ENCODE measurements at places on chromosomes 2 and 18.

- no peak for DNase-seq
Observed at GRCh38 chr2:41329040-41329439, 718.8 kb upstream of the PKDCC start.

GRCh38 chr18:31156821-31157763 lies 5.6 kb downstream of the DSC1 start:
- peak; percentile 76 for DNase-seq

DNA sequence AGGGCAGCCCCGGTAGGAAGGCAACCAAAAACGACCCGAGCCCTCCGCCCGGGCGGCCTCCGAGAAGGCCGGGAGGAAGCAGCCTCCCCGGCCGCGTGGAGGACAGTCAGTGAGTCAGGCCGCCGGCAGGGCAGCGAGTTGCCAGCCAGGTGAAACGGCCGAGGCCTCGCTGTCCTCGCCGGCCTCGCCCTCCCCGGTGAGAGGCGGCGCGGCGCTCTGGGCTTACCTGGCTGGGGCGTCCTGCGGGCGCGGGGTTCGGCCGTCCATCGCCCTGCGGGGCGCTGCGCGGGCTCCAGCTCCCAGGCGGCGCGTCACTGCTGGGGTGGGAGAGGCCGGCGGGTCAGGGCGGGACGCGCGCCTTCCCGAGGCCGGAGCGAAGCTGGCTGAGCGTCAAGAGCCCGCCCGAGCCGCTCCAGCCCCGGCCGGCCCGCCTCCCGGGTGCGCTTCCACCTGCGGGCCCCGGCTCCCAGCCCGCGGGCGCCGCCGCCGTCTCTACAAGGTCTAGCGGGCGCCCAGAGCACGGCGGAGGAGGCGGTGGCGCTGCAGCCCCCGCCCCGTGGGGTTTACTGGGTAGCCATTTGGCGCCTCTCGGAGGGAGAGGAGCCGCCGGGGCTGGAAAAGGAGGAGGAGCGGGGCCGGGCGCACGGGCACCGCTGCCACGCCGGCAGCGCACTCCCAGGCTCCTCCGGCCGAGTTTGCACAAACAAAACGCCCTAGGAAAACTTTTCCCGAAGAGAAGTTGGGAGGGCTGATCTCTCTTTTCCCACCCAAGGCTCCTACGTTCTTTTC lies 499 bp downstream of the COBLL1 start:
- peak; percentile 53 for DNase-seq

GRCh38 chr2:86194751-86195054 lies 559 bp downstream of the IMMT start:
- DNase-seq, result no peak

- no peak for DNase-seq
Observed at GRCh38 chr2:3146175-3146574, 231.4 kb downstream of the EIPR1 start.

- DNase-seq, result no peak
Observed at GRCh38 chr18:79706006-79706405, 26.4 kb downstream of the CTDP1 start.

GRCh38 chr2:23390152-23390551 lies 5.2 kb downstream of the KLHL29 start:
- no peak for DNase-seq

GRCh38 chr18:28350821-28351220 lies 173.9 kb upstream of the CDH2 start:
- no peak for DNase-seq

DNA sequence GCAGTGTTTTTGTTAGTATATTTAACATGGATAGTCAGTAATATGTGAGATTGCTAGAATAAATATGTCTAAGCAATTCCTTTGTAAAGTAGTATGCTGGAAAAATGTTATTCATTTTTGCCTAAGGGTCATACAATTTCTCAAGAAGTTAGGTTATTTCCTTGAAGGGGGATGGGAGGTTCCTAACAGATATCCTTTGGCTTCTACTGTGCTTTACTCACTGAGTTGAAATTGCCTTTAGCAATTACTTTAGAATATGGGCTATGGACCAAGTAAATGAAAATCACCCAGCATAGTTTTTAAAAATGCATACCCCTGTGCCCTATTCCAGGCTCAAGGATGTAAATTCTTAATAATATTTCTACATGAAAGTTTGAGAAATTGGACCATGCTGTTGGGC lies 1386.4 kb upstream of the SLC39A10 start:
- DNase-seq, result no peak

DNA sequence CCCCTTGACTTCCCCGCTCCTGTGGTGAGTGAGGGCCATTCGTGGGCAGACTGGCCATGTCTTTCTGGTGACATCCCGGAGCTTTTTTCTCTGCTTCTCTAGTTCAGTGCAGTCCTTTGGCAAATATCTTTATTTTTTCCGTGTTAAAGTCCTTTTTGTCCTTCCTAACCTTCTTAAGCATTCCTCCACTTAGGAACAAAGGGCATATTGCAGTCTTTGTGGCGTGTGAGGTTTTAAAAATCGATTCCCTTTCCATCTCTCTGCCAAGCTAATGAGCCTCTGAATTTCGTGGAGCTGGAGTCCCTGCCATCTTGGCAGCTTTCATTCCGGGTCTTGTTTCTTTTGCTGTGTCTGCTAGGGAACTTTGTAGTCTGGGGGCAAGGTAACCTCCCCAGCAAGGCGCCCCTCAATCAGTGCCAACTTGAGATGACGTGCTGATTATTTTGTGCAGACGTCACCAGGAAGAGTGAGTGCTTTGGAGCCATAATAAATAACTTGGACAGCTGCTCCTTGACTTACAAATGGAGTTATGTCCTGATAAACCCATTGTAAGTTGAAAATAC lies 5.1 kb downstream of the CNNM3 start:
- DNase-seq, result no peak

DNA sequence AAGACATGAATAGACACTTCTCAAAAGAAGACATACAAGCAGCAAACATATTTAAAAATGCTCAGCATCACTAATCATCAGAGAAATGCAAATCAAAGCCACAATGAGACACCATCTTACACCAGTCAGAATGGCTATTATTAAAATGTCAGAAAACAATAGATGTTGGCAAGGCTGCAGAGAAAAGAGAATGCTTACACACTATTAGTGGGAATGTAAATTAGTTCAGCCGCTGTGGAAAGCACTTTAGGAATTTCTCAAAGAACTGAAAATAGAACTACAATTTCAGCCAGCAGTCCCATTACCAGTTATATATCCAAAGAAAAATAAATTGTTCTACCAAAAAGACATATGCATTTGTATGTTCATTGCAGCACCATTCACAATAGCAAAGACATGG lies 61.7 kb downstream of the STRADB start:
- DNase-seq, result no peak

- DNase-seq, result no peak
Observed at GRCh38 chr2:166665991-166666940, 172.2 kb upstream of the SCN7A start.

DNA sequence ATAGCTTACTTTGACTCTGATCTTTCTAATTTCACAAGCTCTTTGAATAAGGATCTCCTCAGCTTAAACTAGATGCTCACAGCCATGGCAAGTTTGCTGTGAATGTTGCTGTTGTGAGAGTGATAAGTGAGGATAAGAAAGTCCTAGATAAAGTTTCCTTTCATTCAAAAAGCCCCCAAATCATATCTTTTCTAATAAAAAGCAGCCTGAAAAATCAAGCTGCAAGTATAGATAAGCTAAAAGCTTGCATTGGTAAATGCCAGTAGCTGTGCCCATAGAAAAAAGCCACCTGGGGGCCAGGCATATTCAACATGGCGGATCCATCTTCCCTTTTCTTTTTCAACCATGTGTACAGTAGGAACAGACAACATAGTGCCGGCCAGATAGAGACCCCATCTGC lies 4.3 kb downstream of the NLRC4 start:
- no peak for DNase-seq

GRCh38 chr2:20627712-20628380 lies 23.1 kb downstream of the HS1BP3 start:
- no peak for DNase-seq

DNA sequence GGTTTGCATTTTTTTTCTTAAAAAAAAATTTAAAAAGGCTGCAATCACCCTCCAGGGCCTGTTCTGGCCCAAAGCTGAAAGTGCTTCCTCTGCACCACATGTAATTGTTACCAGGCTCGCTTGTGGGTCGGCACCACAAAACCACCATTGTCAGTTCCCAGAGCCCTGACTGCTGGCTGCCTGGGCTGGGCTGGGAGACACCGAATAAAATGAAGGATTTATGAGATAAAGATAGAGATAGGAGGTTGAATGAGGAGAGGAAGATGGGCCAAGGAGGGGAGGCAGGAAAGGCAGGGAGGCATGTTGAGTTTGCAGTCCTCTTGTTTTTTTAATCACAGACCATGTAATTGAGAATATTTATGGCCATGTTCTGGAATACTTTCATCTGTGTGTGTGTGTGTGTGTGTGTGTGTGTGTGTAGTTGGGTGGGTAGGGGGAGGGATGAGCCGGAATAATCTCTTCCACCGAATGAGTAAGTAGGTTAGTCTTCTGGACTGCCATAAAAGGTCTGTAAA lies 14.7 kb downstream of the NRP2 start:
- DNase-seq, result no peak

DNA sequence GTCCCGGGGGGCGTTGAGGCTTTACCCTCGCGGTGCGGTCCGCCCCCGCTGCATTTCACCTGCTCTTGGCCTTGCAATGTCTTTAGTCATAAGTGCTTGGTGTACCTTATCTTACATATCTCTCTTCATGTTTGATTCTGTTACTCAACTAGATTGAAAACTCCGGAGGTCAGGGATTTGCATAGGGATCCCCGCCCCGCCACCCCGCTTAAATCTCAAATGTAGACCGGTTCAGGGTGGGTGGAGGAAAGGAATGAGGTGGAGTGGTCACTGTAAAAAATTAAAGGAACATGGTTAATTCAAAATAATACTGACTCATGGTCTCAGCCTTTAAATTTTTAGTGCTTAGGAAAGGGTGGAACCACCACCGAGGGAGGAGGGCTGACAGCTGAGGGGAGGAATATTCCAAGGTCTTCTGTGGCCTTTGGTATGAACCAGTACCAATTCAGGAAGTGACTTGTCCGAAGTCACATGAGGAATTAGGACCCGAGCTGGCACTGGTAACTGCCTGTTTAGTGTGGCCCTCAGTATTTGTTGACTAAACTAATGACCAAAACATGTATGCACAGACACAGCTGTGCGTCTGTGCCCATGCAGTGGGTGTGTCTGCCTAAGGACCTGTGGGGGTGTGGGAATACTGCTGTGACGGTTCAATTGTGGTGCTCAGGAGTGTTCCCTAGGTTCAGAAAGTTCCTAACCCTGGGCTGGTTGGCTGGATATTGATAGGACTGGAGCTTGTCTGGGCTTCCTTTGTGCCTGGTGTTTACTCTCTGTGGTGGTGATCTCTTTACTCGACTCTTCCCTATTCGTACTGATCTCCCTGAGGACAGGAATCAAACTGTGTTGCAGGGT lies 1.0 kb downstream of the PLEKHB2 start:
- no peak for DNase-seq

- DNase-seq, result no peak
Observed at GRCh38 chr2:198756166-198756565, 701.6 kb downstream of the SATB2 start.

DNA sequence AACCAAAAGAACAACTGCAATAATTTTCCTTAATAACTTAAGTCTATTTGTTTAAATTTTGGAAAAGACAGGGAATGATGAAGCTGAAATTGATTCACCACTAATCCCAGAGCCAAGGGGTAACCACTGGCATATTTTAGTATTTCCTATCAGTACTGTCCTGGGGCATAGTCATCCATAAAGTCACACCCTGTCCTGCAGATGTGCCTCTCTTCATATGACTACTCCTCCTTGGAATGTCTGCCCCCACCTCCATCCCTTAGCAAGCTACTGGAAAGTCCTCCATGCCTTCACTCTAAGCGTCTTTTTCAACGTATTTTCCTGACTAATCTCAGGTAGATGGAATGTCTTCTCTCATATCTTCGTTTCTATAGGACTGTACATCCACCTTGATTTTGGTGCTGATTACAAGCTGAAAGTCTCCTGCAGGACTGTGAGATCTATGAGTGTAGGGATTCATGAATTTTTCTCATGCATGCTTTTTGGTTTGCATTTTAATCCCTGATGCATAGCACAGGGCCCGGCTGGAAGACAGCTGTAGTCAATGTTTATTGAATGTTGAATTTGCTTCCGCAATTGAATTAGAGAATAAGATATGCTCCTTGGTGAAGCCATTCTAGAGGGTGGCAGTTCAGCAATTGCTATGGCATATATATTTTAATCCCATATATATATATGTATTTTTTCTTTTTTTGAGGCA lies 85.6 kb downstream of the MOGAT1 start:
- DNase-seq, result no peak

DNA sequence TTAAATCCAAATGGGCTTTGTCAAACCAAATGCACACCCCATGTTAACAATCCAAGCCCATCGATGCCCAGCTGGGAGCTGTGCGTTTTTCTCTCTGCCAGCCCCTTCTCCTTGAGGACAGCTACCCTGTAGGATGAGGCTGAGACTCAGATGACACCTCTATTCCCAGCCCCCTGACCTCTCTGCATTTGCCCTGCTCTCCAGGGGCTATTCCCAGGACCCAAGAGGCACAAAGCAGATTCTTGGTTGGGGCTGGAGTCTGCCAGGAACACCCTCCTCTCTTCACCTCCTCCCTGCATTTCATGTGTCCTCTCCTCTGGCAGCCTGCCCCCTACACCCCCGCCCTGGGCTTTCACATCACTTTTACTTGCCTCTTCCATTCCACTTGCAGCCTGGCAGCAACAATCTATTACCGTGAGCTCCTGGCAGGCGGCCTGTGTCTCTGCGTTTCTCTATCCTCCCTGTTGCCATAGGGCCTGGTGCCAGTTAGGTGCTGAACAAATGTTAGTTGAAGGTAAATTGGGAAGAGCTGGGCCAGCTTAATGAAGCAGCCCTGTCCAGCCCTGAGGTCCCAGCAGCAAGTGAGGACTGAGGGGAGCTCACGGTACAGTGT lies 51.8 kb downstream of the ADD2 start:
- DNase-seq, result no peak

DNA sequence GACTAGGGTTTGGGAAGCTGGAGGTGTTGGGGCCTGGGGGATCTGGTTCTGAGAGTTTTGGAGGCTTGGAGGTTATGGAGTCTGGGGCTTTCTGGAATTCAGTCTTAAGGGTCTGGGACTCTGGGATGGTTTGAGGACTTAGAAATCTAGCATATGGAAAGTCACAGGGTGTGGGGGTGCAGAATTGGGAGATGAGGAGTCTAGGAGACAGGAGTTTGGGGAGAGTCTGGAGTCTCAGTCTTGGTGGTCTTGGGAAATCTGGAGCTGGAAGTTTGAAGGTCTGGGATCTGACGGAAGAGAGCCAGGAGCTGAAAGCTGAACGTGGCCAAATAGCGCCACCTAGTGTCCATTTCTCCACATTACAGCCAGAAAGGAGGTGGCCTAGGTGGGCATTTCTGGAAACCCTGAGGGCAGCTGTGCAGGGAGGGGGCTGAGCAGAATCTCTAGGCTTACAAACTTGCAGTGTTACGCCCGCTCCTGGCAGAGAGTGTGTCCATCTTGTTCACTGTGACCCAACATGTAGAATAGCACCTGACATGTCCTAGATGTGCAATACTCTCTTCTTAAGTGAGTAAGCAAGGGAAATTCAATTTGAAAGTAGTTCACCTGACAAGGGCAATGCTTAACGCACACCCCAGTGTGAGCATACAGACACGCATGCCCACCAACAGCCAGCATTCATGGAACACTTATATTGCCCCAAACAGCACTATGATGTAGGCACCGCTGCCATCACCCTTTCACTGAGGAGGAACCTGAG lies 204.8 kb downstream of the TFCP2L1 start:
- DNase-seq, result peak; percentile 77
